ENCODE measurements at places on chromosomes 3 and 15.
A peak's percentile ranks its signal among the peaks of the same experiment; 100 is the strongest.

GRCh38 chr3:37283011-37283410 is 108.6 kb upstream of the LRRFIP2 start:
- DNase-seq, result no peak

DNA sequence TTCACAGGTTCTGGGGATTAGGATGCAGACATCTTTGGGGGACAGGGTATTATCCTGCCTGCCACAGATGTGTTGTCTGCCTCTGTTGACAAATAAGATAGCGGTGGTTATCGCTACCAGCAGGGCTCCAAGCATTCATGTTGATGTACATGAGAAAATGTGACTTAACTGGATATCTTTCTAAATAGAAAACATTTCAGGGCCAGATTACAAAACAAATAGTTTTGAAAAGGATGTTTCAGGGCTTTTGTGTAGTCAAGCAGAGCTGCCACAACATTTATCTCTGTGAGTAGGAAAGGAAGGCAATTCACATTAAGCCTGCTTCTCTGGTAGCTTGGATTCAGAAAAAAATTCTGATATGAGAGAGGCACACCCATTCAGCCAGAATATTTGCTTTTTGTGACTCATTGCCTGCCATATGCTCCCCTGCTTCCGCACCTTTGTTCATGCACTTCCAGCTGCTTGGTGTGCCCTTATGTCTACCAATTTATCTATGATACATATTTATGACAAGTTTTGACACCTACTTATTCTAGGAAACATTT is 22.8 kb downstream of the PLS1 start:
- peak; percentile 75 for DNase-seq

GRCh38 chr3:105802118-105802706 is 66.6 kb downstream of the CBLB start:
- DNase-seq, result peak; percentile 60

DNA sequence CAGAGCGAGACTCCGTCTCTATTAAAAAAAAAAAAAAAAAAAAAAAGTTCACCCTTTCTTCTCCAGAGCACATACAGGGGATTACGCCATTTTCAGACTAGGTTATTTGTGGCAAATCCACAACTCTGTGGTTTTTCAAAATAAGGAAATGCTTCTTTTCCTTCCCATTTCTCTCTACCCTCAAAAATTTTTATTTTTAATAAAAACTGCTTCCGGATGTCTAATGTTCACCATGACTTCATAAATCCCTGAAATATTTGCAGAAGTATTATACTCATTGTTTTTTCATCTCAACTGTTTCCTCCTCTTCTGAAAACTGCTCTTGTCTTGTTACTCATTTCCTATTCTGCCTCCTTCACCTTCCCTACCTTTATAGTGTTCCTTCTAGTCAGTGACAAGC is 45.0 kb upstream of the SLC12A8 start:
- DNase-seq, result no peak

DNA sequence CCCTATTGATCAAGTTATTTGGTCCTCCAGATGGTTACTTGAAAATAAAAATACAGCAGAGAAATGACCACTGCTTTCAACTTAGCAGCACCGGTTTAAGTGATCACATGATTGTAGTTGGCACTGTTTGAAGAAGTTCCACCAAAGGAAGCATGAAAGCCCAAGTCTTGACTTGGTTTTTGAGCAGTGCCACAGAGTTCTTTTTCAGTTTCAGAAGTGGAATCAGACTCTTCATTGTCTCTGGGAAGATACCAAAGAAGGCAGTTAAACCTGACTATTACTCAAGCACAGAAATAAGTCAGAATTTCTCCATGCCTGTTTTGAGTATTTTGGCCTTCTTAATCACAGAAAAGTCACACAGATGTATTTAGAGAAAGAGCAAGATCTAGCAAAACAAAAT is 66.7 kb downstream of the BBX start:
- no peak for DNase-seq

- DNase-seq, result no peak
Observed at GRCh38 chr3:34884007-34884406, 755.3 kb upstream of the ARPP21 start.

DNA sequence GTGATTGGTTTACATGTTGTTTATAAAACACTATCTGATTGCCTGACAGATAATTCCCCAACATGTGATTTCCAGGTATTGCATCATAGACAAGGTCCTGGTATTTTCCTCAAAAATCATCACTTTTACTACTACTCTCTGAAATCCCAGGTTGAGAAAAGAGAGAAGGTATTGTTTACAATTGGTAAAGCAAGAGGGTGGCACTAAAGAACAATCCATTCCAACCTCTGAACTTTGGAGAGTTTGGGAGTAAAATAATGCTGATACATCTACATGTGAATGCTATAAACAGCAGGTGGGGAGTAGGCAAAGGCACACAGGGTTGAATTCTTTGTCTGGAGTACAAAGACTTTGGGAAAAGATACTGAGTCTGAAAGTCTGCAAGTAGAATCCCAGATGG is 134.2 kb downstream of the WDR72 start:
- no peak for DNase-seq

GRCh38 chr3:42090973-42091731 is at the start of gene TRAK1:
Gene TRAK1 (plus strand): TSS chr3:42091357. CDS start chr3:42091470, 113 bp downstream.
- DNase-seq, result no peak

DNA sequence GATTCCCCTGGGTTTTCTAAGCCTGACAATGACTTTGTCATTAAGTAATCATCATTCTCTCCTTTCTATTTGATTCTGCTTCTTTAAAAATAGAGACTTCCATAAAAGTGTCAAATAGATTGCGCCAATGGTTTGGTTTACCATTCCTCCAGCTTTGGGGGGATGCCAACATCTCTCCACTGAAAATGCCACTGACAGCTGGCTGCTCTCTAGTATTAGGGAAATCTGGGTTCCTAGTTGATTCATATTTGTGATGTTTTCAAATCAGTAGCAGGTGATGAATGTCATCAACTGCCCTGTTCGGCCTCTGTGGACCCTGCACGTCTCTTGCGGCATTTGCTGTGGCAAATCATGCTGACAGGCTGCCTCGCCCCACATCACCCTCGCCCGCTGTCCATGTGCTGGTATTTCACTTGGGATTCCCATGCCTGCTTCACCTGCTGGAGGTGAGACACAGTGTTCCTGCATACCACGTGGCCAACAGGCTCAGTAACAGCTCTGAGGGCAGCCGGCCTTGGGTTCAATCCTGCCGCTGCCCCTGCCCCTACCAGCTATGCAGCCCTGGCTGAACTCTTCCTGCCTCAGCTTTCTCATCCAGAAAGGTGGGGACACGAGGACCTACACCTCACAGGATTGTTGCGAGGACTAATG is 28.1 kb downstream of the ZXDC start:
- DNase-seq, result no peak

- no peak for DNase-seq
Observed at GRCh38 chr15:72824112-72824511, 40.6 kb upstream of the ADPGK start.

DNA sequence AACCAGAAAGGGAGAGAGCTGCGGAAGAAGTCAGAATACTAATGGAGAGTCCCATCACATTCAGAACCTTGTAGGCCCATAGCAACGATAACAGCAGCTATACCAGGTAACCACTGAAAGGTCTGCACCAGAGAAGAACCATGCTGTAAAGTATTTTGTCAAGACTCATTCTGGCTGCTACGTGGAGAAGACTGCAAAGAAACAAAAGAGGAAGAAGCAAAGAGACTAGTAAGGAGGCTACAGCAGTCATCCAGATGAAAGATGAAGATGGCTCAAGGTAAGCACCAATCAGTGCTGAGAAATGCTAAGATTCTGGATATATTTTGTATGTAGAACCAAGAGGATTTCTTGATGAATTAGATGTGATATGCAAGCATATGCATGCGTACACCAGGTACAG is 39.6 kb downstream of the ACAP2 start:
- DNase-seq, result no peak

GRCh38 chr15:50003786-50004334 is 115.2 kb downstream of the ATP8B4 start:
- DNase-seq, result peak; percentile 84

DNA sequence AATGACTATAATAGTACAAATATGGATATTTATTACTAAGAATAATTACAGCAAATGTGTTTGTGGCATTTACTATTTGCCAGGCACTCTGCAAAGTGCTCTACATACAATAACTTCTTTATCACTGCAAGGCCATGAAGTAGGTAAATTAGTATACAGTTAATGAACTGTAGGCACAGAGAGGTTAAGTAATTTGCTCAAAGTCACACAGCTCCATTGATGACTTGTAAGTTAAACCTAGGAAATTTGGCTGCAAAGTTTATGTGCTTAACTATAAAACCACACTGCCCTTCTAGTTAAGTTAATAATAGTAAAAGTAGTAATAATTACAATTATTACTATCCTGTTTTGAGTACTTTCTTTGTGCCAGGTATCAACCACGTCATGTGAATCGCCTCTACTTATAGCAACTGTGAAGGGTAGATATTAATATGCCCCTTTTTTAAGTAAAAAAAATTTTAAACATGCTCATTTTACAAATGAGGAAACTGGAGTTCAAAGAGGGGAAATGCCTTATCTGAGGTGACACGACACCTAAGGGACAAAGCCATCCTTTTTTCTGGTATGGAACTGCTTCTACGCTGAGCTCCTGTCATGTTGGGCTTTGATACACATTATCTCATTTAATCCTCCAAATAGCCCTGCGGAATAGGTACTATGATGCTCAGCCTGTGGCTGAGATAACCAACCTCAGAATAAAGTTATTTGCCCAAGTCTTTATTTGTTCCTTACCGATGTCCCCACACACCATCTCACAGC is 8.5 kb downstream of the BHLHE40 start:
- DNase-seq, result no peak

GRCh38 chr3:18872466-18872865 is 275.8 kb upstream of the KCNH8 start:
- no peak for DNase-seq

- DNase-seq, result no peak
Observed at GRCh38 chr3:22399566-22399965, 648.6 kb upstream of the ZNF385D start.

Measured in NCI-H524 (cell line).